ENCODE measurements at places on chromosomes 13 and 19.

DNA sequence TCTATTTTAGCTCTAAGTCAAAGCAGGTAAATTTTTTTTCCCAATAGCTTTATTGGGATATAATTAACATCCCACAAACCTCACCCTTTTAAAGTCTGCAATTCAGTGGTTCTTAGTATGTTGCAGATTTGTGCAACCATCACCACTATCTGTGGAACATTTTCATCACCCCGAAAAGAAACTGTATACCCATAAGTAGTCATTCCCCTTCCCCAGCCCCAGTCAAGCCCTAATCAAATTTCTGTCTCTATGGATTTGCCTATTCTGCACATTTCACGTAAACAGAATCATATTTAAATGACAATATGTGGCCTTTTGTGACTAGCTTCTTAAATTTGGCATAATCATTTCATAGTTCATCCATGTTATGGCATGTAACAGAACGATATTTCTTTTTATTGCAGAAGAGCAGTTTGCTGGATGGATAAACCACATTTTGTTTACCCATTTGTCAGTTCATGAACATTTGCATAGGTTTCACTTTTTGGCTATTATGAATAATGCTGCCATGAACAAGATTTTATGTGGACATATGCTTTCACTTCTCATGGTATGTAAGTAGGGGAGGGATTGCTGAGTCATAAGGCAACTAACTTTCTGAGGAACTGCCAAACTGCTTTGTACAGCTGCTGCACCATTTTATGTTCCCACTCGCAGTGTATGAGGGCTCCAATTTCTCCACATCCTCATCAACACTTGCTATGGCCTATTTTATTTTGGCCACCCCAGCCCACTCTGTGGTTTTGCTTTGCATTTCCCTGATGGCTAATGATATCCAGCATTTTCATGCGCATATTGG lies 10.9 kb downstream of the SLC46A3 start:
- DNase-seq = no peak

- DNase-seq = no peak
Measured at GRCh38 chr13:45737571-45738017, 35.5 kb downstream of the CBY2 start.

DNA sequence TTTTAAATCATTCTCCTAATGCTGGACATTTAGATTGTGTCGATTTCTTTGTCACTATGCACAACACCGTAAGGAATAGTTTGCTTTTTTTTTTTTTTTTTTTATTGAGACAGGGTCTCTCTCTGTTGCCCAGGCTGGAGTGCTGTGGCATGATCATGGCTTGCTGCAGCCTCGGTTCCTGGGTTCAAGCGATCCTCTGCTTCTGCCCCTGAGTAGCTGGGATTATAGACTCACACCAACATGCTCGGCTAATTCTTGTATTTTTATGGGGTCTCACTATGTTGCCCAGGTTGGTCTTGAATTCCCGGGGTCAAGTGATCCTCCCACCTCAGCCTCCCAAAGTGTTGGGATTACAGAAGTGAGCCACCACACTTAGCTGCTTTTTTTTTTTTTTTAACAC lies 86.5 kb downstream of the RYR1 start:
- no peak for DNase-seq

- no peak for DNase-seq
Measured at GRCh38 chr13:96652506-96652905, 341.8 kb downstream of the OXGR1 start.

DNA sequence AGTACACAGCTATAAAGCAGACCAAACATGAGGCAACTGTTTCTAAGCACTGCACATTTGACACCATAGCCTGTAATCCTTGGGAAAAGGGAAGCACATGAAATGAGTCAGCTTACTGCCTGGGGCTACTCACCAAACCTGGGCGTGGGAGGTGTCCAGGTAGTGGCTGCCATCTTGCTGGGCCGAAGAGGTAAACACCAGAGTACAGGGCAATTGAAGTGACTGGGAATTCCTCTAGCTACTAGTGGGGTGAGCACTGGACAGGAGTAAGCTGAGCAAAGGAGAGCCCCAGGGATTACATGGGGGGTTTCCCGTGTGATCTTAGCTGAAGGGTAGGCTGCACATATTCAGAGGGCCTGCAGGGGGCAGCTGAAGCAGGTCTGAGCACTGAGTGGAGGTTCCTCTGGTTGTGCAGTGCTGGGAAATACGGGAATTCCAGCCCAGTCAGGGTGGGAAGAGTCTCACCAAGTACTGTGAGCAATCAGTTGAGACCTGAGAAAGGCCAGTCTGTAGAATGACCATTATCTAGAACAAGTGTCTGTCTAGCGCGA lies 140.5 kb downstream of the SLC7A1 start:
- DNase-seq = no peak

DNA sequence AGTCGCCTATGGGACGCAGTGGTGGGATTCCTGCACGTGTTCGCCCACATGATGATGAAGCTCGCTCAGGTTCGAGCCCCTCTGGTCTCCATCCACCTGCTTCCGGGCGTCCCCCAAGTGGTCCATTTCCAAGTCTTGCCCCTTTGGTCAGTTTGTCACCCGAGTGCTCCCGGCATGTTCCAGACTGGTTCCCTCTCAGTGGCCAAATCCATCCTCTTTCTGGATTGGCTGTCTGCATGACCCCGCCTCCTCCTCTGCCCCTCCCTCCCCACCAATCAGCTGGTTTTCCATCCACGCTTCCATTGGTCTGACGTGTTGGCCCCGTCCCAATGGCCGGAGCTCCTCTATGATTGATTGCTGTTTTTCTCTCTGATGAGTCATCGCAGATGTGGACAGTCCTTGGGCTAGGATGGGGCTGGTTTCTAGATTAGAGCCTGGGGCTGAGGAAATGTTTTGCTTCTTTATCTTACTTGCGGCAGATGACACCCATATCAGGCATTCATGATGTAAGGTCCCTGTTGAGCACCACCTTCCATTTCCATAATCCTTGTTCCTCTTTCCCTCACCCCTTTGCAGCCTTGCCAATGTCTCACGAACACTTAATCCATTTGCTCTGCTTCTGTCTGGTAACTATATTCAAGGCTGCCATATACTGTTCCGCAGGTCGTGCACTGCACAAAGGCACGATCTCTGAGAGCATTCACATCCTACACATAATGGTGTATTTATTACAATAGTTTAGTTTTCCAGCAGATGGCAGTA lies 73.8 kb downstream of the MAP4K1 start:
- no peak for DNase-seq

GRCh38 chr13:22432690-22433089 lies 748.1 kb upstream of the SGCG start:
- no peak for DNase-seq

GRCh38 chr13:52156724-52157261 lies 2.6 kb downstream of the NEK3 start:
- DNase-seq = no peak

DNA sequence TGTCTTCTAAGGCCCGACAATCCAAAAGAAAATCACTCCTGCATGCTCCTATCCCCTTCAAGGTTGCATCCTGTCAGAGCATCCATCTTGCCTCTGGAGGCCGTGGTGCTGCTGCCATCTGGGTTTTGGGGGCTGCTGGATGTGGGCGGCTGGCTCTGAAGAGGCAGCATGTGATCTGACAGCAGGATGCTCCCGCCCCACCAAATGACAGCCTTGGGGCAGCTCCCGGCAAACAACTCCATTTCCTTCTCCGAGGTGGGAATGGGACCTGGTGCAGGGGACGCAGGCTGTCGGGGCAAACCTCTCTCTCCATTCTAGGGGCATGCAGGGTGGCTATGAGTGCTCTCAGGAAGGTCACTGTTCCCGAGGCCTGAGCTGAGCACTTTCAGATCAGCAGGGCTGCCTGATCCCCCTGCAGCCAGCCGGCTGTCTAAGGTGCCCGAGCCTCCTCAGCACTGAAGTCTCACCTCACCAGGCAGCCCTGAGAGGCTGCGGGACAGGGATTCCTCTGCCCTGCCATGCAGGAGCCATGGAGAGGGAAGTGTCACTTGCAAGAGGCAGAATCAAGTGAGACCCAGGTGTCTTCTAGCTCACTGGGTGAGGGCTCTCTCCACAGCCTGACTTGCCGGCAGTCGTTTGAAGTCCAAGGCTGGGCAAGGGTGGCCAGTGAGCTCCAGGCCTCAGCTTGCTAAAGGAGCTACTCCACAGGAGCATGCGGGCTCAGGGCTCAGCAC lies 28.8 kb downstream of the TSSK6 start:
- no peak for DNase-seq

DNA sequence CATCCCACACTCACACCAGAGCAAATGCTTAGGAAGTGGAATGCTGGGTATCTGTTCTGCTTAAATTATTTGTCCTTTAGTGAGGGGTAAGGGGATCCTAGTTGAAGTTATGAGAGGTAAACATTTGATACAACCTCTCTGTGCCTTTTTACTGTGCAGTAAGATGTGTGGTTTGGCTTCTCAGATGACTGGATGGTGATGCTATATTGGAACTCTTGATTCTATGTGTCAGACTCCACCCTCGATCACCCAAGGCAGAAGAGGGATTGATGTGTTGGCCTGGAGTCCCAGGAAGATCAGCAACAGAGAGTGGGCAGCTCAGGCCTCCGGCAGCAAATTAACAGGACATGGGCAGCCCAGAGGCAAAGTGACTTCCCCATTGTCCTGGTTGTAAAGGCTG lies 66.7 kb downstream of the SIPA1L3 start:
- DNase-seq = no peak

DNA sequence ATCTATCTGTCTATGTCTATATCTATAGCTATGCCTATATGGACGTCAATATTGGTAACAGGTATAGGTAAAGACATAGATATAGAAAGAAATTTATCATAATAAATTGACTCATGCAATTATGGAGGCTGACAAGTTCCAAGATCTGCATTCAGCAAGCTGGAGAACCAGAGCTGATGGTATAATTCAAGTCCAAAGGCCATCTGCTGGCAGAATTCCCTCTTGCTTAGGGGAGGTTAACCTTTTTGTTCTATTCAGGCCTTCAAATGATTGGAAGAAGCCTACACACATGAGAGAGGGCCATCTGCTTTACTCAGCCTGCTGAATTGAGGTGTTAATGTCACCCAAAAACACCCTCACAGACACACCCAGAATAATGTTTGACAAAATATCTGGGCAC lies 10.8 kb downstream of the RASL11A start:
- DNase-seq = no peak
